ENCODE measurements at places on chromosomes 3 and 15.

GRCh38 chr3:127694467-127695215 lies 21.9 kb downstream of the ABTB1 start:
- no peak for DNase-seq

- no peak for DNase-seq
Observed at GRCh38 chr15:66772604-66773128, 70.6 kb downstream of the SMAD6 start.

GRCh38 chr15:67548862-67549651 lies 6.6 kb downstream of the MAP2K5 start:
- no peak for DNase-seq

GRCh38 chr15:31178705-31179104 lies 77.2 kb upstream of the TRPM1 start:
- no peak for DNase-seq

DNA sequence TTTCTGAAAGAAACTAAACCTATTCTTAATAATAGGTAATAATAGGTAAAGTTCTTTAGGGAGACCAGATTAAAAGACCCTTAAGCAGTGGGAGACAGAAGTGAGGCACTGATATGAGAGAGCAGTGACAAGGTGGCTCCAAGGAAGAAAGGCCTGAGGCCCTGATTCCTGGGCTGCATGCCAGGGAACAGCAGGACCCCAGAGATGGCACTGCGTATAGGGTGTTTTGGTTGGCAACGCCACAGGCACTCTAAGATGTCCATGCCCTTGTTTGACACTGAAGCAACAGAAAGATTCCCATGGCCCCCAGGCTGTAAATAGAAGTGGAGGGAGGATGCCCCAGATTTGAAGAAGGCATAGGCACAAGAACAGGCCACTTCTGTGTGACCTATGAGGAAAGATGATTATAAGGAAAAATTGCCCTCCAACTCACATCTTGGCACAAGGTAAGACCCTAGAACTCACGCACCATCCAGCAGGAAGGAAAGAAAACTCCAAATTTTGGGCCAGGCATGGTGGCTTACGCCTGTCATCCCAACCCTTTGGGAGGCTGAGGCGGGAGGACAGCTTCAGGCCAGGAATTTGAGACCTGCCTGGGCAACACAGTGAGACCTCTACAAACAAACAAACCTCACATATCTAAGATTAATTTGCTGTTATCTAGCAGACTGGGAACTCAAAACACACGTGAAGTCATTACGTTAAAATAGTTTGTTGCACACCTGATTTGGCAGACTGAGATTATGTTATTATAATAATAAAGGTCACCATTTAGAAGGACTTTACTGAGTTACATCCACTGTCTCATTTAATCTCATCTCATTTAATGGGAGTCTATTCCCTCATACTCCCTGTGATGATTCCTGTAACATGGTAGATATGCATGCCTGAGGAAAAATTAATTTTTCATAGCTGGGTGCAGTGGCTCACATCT lies 10.5 kb upstream of the BLM start:
- DNase-seq = no peak

DNA sequence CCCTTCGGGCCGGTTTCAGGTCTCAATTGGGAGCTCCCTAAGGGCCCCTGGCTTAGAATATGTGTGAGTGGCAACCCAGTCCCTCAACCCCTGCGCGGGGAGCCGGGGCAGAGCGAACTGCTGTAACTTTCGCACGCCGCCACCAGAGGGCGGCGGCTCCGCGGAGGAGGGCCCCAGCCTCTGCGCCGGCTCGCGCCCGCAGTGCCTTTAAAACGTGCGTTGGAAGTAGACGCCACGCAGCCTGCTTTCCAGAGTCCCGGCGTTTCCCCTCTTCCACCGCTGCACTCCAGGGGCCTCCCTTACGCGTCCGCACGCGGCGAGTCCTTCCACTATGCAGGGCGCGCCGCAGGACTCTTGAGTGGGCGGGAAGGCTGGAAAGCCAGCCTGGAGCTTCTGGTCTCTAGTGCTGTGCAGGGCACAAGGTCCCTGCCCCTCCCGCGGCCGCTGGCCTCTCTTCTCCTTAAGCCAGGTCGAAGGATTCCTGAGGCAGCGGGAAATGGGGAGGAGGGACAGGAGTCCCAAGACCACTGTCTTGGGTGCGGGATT lies 23.7 kb upstream of the RNU6-1 start:
- DNase-seq = peak; percentile 50

DNA sequence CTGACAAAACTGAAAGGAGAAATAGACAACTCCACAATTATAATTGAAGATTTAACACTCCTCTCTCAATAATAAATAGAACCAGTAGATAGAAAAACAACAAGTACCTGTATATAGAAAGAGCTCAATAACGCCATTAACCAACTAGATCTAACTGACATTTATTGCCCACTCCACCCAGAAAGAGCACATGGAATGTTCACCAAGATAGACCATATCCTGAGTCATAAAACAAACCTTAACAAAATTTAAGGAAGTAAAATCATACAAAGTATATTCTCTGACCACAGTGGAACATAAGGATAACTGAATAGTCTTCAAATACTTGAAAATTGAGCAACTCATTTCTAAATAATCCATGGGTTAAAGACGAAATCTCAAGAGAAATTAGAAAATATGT lies 25.1 kb downstream of the KBTBD12 start:
- DNase-seq = no peak

GRCh38 chr15:79117442-79118204 lies 27.0 kb upstream of the RASGRF1 start:
- no peak for DNase-seq

- no peak for DNase-seq
Observed at GRCh38 chr3:123700791-123701722, 116.2 kb upstream of the HACD2 start.

DNA sequence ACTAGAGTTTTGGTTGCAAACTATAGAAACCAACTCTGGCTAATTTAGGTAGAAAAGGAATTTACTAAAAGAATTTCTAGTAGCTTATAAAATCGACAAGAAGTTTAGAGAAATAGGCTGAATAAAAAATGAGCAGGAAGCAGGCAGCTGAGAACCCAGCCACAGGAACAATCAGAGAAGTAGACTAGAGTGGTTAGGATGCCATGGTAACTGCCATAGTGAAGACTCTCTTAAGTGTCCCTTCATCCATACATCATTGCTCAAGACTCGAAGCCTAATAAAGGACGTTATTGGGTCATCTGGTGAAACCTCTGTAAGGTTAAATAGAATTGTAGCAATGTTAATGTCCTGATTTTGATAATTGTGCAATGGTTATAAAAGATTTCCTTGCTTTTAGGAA lies 13.8 kb downstream of the AVEN start:
- no peak for DNase-seq

GRCh38 chr3:149554826-149555225 lies 80.3 kb downstream of the TM4SF4 start:
- DNase-seq = no peak

- no peak for DNase-seq
Observed at GRCh38 chr15:82393671-82394070, 35.9 kb upstream of the GOLGA6L9 start.

DNA sequence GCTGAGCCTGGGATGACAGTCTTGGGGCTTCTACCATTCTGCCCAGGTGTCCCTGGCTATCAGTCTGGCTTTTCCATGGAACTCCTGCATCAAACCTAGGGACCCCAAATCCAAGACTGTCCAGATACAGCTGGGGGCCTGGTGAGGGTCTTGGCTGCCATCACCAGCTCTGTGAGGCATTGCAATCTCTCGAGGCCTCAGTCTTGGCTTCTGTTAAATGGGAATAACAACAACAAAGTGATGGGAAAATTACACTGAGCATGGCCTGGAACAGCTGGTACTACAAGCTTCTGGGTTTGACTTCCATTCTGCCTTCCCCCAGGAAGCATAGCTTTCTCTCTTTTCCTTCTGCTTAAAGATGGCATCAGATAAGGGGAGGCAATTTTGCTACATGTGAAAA lies 50.0 kb upstream of the LCTL start:
- no peak for DNase-seq

DNA sequence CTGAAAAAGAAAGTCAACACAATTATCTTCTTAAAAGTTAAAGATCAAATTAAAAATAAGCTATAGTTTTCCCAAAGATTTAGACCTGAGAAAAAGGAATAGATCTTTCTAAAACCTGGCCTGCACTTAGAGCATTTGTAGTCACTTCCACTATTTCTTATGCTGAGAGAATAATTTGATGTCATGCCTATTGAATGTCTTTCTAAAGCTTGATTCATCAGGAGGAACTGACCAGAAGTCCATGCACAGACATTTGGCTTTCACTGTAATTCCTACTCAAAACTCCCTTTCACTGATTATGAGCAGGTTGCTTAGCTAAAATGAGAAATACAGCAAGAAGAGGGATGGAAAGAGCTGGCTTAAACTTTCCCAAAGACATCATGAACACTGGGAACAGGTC lies 4.3 kb downstream of the GREM1 start:
- DNase-seq = no peak

DNA sequence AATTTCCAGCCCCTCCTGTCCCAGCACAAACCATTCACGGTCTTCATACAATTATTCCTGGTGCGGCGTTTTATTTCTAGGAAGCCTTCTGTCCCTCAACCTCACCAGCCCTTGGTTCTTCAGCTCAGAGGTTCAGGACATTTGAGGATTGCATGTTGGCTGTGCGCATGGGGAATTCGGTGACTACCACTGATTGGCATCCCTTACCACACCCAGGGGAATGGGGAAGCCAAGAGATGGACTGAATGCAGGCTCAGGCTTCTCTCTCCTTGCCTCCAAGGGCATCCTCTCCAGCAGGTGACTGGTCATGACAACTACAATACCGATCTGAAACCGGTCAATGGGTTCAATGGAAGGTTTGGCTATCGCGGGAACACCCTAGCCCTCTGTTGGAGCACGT lies 153.8 kb downstream of the MTHFS start:
- no peak for DNase-seq

- no peak for DNase-seq
Observed at GRCh38 chr3:86837871-86838270, 153.1 kb downstream of the VGLL3 start.

- no peak for DNase-seq
Observed at GRCh38 chr3:127421943-127422662, 134.3 kb upstream of the PRR20G start.

- no peak for DNase-seq
Observed at GRCh38 chr15:39625856-39626255, 45.0 kb downstream of the THBS1 start.

- DNase-seq = no peak
Observed at GRCh38 chr3:119302697-119303551, 8.7 kb downstream of the ARHGAP31 start.

- DNase-seq = no peak
Observed at GRCh38 chr3:59289831-59290230, 240.0 kb upstream of the CFAP20DC start.

- no peak for DNase-seq
Observed at GRCh38 chr3:181610083-181610972, 101.4 kb upstream of the SOX2 start.

- no peak for DNase-seq
Observed at GRCh38 chr3:100136921-100137320, 22.6 kb upstream of the FILIP1L start.

DNA sequence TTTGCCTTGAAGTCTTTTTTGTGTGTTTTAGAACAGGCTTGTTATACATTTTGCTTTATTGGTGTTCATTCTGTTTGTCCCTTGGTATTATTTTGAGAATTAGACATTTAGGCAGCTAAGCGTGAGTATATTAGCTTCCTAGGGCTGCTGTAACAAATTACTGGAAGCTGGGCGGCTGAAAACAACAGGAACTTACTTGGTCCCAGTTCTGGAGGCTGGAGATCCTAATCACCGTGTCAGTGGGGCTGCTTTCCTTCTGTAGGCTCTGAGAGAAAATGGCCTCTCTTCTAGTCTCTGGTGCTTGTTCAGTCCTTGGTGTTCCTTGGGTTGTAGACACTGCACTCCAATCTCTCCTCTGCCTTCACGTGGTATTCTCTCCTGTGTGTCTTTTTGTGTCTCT lies 142.3 kb downstream of the KLHL25 start:
- DNase-seq = no peak

DNA sequence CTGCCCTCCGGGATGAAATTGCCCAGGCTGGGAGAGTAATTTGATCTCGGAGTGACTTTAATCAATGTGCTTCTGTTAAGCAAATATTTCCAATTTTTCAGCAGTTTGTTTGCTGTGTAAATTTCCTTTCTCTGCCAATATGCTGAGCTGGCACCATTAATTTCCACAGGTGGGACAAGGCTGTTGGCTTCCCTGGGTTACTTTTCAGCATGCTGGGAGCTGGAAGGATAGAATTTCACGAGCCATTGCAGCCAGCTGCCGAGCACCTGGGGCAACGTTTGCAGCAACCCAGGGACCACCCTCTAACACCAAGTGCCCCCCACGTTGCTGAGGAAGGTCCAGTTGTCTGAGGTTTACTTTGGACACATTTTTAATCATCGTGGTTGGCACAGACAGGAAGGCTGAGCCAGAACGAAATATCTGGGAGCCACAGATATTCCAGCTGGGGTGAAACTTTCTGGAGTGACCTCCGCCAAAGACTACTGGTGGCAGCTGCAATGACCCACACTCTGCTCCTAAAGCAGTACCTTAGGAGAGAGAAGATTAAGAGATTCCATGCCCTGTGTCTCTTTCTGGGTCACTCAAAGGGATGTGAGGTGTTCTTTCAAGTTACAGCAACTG lies 293.3 kb upstream of the RGMA start:
- DNase-seq = no peak

- no peak for DNase-seq
Observed at GRCh38 chr15:70355275-70355795, 257.6 kb upstream of the TLE3 start.

- no peak for DNase-seq
Observed at GRCh38 chr3:166721466-166721865, 658.6 kb downstream of the ZBBX start.

GRCh38 chr3:53708001-53708621 lies 138.1 kb downstream of the CHDH start:
- DNase-seq = no peak

DNA sequence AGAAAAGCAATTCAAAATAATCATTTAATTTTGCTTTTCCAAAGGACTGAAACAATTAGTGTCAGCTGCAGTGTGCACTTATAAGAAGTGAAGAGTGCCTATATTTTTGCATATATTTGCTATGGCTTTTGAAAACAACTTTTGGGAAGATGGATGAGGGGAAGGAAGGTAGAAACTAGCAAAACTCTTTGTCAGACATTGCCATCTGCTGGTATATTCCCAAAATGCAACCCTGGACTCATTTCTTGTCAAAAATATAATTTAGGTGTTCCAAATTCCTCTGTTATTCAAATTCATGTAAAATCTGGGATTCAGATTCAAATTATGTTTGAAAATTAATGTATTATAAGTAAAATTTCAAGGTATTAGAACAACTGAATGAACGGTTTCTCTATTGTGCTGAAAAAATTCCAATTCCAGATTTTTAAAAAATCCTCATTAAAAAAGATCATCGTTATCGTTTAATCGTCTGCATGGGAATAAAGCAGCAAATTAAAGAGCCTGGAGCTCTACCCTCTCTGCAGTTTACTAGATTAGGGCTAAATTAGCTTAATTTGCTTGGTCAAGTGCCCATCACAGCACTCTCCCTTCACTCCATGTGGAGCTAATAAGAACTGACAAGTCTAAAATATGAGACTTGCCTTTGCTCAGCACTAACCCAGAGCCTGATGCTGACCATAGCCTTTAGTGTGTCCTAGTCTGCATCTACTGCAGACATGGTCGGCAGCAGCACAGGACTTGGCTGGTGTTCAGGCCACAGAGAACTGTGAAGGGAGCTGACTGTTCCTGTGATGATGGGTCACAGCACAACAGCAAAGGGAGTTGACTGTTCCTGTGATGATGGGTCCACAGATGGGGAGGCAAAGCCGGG lies 67.9 kb upstream of the MITF start:
- DNase-seq = no peak

Measured in activated T-helper 9 cell treated with anti-CD3 and anti-CD28 coated beads, Interleukin-2, amount 50 U/mL, for 16 hours (primary cell).